ENCODE measurements at places on chromosomes 3 and 15.

DNA sequence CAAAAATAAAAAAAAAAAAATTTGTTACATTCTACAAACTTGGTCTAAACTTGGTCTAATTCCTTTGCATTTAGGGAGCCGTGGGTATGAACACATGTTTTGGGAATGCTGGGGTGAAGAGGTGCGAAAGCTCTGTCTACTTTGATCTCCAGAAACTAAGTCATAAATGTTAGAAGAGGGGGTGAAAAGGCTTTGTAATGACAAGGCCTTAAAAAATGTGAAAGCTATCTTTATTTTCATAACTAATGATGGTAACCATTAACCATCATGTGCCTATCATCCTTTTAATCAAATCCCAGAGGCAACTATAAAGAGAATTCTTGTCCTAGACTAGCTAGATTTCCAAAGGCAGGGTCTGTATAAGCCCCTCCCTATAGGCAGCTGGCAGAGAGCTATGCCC lies 60.9 kb downstream of the PRICKLE2 start:
- DNase-seq, result no peak

- no peak for DNase-seq
Observed at GRCh38 chr15:77064539-77065308, 6.2 kb downstream of the TSPAN3 start.

DNA sequence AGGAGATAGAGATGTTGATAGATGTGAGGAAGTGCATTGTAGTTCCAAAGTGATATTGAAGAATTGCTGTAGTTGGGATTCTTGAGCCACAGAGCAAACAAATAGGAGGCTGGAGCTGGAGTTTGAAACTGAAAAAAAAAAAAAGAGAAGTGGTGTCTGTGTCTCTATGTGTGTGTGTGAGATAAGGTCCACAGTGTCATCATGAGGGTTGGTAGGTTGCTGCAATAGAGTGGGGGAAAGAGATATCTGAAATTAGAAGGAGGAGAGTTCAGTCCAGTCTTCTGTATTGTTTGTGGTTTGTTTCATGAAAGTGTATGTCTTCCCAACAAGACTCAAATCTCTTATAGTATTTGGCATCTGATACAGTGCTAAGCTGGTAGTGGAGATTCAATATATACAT lies 37.3 kb upstream of the CACNA1D start:
- DNase-seq, result no peak

DNA sequence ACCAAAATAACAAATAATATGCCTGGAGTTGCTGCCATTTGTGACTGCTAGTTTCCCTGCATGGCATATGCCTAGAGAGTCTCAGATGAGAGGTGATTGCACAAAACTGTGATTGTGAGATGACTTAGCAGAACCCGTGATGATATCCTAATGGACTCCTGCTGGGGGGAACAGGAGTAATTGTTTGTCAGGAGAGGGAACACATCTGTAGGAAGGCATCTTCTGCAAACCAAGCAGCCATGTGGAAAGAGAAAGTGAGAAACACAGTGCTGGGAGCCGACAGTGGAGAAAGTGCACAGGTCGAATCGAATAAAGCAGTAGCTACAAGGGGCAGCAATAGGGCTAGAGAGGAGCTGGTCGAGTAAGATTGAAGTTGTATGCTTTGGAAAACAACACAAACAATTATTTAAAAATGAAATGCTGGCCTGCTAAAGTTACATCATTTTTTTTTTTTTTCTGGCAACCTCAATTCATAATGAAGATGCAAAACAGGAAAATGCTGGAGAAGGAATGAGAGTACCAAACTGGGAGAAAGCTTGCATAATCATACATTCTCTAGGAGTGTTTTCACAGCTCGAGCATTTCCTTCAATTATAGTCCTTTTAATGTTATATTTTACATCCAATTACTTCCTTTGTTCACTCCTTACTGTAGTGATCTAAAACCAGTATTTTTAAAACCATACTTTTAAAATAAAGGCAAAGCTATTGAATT lies 494.2 kb upstream of the AGTR1 start:
- no peak for DNase-seq

- DNase-seq, result no peak
Observed at GRCh38 chr3:58216496-58217195, 5.9 kb upstream of the DNASE1L3 start.

- no peak for DNase-seq
Observed at GRCh38 chr3:72820415-72820814, 27.8 kb downstream of the SHQ1 start.

DNA sequence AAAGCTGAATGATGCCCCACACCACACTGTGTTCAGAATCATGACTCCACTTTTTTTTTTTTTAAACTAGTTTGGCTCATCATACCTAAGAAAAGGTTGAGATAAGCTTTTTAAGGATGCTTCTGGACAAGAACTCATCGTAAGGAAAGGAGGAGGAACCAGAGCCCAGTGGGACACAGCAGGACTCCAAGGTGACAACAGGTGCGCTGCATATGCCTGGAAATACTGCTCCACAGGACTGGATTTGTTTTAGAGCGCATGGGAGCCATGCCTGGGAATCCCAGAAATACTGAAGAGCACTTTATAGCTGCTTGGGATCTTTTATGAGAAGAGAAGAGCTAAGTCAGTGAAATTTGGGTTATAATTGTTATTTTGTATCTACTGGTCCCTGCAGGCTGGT lies 93.4 kb downstream of the NEDD4 start:
- DNase-seq, result no peak

- no peak for DNase-seq
Observed at GRCh38 chr3:126159476-126159875, 20.9 kb downstream of the ALDH1L1 start.

GRCh38 chr3:185172086-185173049 lies 19.5 kb upstream of the C3orf70 start:
- DNase-seq, result no peak

DNA sequence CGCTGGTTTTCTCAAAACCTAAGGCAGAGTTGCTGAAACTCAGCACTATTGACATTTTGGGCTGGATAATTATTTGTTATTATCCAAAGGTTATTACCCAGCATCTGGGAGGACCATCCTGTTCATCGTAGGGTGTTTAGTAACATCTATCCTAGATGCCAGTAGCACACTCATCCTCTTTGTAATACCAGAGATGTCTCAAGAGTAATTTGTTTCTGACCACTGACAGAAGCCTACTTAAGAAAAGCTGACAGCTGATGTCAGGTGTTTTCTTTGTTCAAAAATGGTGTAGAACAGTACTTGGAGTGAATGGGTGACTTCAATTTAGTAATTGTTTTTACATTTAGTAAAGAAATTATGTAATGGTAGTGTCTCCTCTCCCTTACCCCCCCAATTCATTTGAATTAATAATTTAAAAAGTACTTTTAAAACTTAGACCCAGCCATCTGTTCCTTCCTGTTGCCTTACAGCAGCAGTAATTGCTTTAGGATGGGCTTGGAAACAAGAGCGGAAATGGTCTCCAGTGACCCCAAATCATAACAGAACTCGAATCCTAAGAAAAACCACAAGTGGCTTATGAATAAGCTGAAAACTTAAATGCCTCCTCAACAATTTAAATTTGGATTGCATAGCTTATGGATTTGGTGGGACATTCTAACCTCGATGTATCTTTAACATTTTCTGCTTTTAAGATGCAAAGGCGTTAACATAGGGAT lies 105.4 kb downstream of the PTPRG start:
- DNase-seq, result no peak

DNA sequence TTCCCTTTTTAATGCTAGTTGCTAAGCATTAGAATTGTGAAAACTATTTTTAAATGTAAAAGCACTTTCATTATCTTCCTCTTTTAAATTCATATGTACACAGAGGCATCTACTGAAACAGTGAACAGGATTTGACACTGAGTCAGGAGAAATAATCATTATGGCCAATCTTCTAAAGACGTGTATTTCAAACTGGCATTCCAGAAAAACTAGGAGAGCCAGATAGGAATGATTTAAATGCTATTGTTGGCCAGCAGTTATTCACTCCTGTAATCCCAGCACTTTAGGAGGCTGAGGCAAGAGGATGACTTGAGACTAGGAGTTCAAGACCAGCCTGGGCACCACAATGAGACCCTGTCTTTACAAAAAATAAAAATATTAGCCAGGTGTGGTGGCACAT lies 67.6 kb upstream of the RAP2B start:
- DNase-seq, result no peak

DNA sequence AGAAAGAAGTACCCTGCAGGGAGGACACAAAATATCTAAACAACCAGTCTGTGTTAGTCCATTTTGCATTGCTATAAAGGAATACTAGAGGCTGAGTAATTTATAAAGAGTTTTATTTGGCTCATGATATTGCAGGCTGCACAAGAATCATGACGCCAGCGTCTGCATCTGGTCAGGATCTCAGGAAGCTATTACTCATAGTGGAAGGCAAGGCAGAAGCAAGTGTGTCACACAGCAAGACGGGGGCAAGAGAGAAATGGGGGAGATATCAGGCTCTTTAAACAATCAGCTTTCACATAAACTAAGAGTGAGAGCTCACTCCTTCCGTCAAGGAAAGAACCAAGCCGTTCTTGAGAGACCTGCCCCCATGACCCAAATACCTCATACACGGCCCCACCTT lies 614.8 kb downstream of the ZIC1 start:
- no peak for DNase-seq

DNA sequence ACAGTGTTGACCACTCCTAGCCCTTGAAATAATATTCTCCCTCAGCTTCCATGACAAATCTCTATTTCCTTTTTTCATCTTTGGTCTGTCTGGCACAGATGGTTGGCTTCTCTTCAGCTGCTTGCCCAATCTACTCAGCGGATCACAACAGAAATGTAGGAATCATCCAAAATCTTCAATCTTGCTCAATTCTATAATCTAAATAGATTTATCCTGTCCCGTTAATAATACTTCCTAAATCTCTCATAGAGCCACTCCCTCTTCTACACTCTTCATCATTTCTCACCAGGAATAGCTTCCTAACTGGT lies 3.8 kb downstream of the PEAK1 start:
- no peak for DNase-seq

GRCh38 chr3:58576716-58577115 lies 475 bp downstream of the FAM107A start:
- no peak for DNase-seq

- DNase-seq, result no peak
Observed at GRCh38 chr15:74937272-74937589, 642 bp downstream of the COX5A start.

- no peak for DNase-seq
Observed at GRCh38 chr3:34312684-34313083, 514.3 kb downstream of the PDCD6IP start.

GRCh38 chr15:51842852-51843737 lies 13.6 kb downstream of the TMOD3 start:
- no peak for DNase-seq

DNA sequence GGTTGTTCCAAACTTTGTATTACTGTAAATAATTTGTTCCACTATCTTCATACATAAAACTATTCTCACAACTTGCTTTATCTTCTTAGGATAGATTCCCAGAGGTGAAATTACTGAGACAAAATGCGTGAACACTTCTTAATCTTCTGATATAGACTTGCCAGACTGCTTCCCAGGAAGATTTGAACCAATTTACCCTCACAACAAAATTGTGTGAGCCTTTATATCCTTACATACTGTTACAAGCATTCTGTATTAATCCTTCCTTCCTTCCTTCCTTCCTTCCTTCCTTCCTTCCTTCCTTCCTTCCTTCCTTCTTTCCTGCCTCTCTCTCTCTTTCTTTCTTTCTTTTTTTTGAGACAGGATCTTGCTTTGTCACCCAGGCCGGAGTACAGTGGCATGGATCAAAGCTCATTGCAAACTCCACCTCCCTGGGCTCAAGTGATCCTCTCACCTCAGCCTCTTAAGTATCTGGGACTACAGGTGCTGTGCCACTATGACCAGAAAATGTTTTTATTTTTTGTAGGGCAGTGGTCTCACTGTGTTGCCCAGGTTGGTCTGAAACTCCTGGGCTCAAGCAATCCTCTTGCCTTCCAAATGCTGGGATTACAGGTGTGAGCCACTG lies 57.1 kb upstream of the SSR3 start:
- DNase-seq, result no peak

- DNase-seq, result peak; percentile 48
Observed at GRCh38 chr15:82108489-82109078, 62.8 kb upstream of the MEX3B start.

All from activated CD4-positive, alpha-beta T cell treated with anti-CD3 and anti-CD28 coated beads for 1 hour (primary cell).